ENCODE measurements at places on chromosomes 2 and 18. TPM values are rescaled to one million over a fixed set of nuclear protein-coding genes. Genes with fewer than 3 reads are reported as not detected.

CNTNAP5 gene
- 63.2 TPM for total RNA-seq

LOXHD1 gene
- 0.22 TPM for total RNA-seq

SPP2 gene
- total RNA-seq = 0.22 TPM

EMILIN1 gene
- total RNA-seq = 20.9 TPM

RNF125 gene
- 6.7 TPM for total RNA-seq

FAM98A gene
- total RNA-seq = 29.8 TPM

DNAJC5G gene
- total RNA-seq = 0.22 TPM

UCN gene
- total RNA-seq = 2.6 TPM

CPLX4 gene
- total RNA-seq = 0.20 TPM

INHA gene
- 0.10 TPM for total RNA-seq

CRYBA2 gene
- total RNA-seq = not detected

CCDC178 gene
- 1.5 TPM for total RNA-seq

STARD6 gene
- total RNA-seq = 0.69 TPM

VIL1 gene
- total RNA-seq = 0.11 TPM

B3GNT2 gene
- 33.3 TPM for total RNA-seq

CD226 gene
- total RNA-seq = 2.2 TPM

TEKT4 gene
- total RNA-seq = 0.69 TPM

TACR1 gene
- total RNA-seq = 7.3 TPM

TNP1 gene
- total RNA-seq = not detected

ALK gene
- 12.4 TPM for total RNA-seq

SPATA3 gene
- not detected for total RNA-seq

NR4A2 gene
- total RNA-seq = 6.4 TPM

TMEM37 gene
- 0.69 TPM for total RNA-seq

HOXD8 gene
- 12.9 TPM for total RNA-seq

INHBB gene
- total RNA-seq = 2.0 TPM

IL36RN gene
- not detected for total RNA-seq

ITPRIPL1 gene
- total RNA-seq = 7.5 TPM

PSMA8 gene
- total RNA-seq = 0.20 TPM

PDE11A gene
- total RNA-seq = 1.9 TPM

CNGA3 gene
- 4.9 TPM for total RNA-seq

TMEFF2 gene
- 46.7 TPM for total RNA-seq

LDLRAD4 gene
- 43.9 TPM for total RNA-seq

MRPL19 gene
- 59.9 TPM for total RNA-seq

Data from spinal cord (tissue), 10 donors.